Astrocyte (in vitro differentiated cells and primary cell): ENCODE measurements at places on chromosomes 16 and 17. TPM values are rescaled to one million over a fixed set of nuclear protein-coding genes. Genes with fewer than 3 reads are reported as not detected.

- DNase-seq = no peak
Measured at GRCh38 chr16:89187770-89188392, 12.5 kb downstream of the SLC22A31 start.

- DNase-seq = no peak
Measured at GRCh38 chr16:2834968-2835367, 4.9 kb downstream of the ZG16B start.

DNA sequence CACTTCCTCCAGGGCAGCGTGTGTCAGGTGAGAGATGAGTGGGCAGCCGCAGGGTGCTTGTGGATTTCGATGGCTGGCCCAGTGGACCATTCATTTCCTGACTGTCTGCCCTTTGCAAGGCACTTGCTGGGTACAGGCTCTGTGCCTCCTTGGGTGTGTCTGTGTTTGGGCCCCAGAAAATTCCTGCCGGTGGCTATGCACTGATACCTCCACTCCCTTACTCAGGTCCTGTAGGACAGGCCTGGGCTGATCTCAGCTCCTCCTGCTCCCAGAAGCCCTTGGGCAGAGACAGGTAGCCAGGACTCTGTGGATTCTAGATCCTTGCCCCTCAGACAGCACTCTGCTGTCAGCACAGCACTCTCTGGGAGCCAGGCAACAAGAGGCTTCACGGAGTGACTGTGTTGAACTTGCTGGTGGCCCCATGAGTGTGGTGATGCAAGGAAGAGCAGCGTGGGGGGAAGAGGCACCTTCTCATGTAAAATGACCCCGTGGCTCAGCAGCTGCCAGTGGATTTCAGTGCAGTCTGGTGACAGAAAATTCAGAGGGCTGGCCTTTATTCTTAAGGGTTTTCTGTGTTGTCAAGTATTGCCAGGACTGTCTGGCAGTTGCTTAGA lies 29.0 kb downstream of the PGS1 start:
- no peak for DNase-seq

DNA sequence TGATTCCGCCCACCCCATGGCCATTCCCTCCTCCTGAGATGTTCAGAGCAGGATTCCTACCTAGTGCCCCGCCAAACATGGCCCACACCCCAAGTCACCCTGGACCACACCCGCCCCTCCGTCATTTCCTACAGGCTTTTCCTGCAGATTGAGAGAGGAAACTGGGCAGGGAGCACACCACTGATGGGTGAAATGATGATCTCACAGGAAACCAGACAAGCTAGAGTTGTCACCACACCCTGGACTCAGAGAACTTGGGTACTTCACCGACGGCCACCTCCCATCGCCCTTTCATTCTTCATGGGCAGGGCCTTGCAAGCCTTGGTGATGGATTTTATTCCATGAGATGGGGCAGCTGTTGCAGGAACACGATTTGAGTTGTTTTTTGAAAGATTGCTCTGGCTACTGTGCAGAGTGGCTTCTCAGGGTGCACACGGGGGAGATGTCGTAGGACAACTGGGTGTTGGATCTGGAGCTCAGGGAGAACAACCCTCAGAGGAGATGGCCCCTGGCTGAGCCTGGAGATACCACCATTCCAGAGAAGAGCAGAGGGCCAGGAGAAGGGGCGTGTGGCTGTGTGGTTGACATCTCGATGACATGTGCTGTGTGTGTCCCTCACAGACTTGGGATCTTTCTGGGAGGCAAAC lies 7.4 kb upstream of the B9D1 start:
- DNase-seq = no peak

- peak; percentile 57 for DNase-seq
Measured at GRCh38 chr17:75983501-75984181, 4.6 kb downstream of the TEN1 start.

The SSTR5 gene
- not detected in 2 replicates for total RNA-seq

- DNase-seq = peak; percentile 2
Measured at GRCh38 chr16:15703029-15703736, 53.1 kb downstream of the NDE1 start.

DNA sequence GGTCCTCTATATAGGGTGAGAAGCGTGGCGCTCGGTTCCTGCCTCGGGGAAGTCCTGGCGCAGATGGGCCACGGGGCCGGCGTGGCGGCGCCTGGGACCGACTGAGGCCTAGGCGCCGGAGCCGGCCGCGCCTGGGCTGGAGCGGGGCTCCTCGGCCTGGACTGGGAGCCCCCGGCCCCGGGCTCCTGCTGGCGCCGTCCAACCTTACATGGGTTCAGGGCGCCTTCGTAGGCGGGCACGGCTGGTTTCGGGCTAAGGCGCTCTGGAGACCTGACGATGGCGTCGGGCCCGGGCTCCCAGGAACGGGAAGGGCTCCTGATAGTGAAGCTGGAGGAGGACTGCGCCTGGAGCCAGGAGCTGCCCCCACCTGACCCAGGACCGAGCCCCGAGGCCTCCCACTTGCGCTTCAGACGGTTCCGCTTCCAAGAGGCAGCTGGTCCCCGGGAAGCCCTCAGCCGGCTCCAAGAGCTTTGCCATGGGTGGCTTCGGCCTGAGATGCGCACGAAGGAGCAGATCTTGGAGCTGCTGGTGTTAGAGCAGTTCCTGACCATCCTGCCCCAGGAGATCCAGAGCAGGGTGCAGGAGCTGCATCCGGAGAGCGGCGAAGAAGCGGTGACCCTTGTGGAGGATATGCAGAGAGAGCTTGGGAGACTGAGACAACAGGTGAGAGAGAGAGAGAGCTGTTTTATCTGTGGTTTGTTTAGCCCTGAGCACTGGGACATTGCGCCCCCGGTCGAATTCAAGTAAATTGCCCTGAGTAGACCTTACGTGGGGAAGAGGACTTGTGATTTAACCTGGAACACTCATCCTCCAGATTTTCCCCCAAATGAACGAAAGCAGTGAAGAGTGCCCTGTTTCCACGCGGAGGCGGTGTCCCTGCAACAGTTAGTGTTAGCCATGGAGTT lies 504 bp downstream of the ZNF263 start:
- DNase-seq = no peak

DNA sequence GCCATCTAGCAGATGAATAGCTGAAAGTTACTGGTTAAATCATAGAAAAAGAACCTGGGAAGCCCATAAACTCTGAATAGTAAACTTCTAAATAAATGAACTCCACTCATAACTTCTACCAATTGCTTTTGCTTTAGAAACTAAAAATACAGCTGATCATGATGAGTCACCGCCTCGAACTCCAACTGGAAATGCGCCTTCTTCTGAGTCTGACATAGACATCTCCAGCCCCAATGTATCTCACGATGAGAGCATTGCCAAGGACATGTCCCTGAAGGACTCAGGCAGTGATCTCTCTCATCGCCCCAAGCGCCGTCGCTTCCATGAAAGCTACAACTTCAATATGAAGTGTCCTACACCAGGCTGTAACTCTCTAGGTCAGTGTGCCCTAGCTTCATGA lies 9.7 kb downstream of the KAT7 start:
- no peak for DNase-seq

DNA sequence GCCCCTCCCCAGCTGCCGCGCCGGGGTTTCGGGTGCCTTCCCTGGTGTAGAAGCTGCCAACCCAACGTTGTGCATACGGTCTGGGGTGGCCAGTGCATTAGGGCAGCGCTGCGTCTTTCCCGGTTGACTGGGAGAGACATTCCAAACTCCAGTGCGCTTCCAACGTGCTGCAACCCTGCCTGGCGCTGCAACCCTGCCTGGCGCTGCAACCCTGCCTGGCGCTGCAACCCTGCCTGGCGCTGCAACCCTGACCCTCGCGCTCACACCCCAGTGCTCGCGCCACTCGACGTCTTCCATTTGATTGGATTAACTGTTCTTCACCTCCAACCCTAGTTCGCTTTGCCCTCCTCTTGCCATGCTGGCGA lies 488 bp upstream of the HAP1 start:
- DNase-seq = no peak

DNA sequence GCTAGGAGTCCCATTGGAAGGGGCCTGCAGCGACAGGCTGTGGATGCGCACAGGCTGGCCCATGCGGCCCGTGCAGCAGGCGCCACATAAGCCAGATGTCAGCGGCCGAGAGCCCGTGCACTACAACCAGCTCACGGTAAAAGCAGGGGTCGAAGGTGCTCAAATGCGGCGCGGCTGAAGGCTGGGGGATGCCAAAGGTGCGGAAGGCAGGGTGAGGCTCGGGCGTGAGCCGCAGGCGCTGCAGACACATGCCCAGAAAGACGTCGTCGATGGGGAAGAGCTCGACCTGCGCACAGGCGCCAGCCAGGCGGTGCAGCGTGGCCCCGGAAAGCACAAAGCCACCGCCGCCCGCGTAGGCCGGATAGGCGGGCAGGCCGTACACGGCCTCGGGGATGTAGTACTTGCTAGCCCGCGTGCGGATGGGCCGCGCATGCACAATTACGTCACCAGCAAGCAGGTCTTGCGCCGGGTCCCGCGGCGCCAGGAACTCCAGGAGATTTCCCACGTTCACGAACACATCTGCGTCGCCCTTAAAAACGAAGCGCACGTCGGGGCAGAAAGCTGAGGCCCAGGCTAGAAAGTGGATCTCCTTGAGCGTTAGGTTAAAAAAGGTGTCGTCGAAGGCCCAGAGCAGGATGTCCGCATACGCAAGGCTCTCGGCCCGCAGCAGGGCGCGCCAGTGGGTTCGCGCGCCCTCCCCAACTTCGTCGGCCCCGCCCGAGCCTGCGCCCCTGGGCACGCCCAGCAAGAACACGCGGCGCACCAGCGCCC lies 1.3 kb downstream of the B3GNT9 start:
- DNase-seq = no peak

DNA sequence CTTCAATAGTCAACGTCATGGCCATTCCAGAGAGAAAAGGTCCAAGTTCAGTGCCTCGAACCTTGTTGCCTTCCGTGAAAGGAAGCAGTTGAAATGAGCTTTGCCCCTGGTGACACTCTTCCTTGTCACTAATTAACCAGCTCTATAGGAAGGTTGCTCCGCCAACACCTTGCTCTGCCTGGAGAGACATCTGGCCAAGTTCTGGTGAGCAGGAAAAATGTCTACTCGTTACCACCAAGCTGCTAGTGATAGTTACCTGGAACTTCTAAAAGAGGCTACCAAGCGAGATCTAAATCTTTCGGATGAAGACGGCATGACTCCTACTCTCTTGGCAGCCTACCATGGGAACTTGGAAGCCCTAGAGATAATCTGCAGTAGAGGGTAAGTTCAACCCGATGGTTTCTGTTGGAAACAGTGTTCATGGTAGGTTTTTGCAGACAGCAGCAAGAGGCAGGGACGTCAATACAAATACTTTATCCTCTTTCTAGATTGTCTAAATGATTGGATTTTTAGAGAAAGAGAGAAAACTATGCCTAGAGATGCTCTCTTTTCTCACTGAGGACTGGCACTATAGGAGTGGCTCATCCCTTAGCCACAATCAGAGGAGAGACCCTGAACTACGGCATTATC lies at the start of gene ANKS4B:
Gene ANKS4B, plus strand, starts transcription at position 179 of the 630 bp plus-strand sequence. Its CDS starts 39 bp downstream, at position 218.
- DNase-seq = no peak

GRCh38 chr17:16866436-16866835 lies 105.5 kb downstream of the TNFRSF13B start:
- DNase-seq = no peak

GRCh38 chr16:56632156-56632847 lies at the start of gene MT1M:
TSS of gene MT1M (plus strand) at chr16:56632659. CDS start at chr16:56632732, 73 bp downstream.
- DNase-seq = no peak

- DNase-seq = peak; percentile 85
Measured at GRCh38 chr16:12017558-12017957, 41.0 kb downstream of the SNX29 start.

DNA sequence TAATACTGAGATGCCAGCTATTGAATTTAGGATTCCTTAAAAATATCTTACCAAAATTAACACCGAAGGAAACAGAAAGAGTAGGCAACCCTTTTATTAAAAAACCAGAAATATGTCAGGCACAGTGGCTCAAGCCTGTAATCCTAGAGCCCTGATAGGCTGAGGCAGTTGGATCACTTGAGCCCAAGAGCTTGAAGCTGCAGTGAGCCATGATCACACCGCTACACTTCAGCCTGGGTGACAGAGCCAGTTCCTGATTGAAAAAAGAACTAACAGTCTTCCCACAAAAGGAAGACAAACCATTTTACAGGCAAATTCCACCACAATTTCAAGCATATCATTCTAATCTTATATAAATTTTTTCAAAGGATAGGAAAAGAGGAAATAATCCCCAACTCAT lies 15.6 kb downstream of the SLFN12 start:
- no peak for DNase-seq

The MCRIP1 gene
- total RNA-seq = 106 and 113 TPM in 2 replicates

DNA sequence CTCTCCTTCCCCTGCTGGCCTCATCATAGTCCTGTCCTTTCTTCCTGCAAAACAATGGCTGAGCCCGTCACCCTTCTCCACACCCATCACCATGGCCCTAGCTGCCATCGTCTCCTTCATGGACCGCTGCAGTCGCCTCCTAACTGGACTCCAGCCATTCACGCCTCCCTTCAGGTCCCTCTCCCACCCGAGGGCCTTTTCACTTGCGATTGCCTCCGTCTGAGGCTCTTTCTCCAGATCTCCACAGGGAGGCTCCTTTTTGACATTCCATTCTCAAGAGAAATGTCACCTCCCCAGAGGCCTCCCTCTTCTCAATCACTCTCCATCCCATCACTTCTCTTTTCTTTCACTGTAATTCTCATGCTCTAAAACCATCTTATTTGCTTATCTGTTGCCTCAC lies 23.5 kb downstream of the GSG1L start:
- DNase-seq = no peak

DNA sequence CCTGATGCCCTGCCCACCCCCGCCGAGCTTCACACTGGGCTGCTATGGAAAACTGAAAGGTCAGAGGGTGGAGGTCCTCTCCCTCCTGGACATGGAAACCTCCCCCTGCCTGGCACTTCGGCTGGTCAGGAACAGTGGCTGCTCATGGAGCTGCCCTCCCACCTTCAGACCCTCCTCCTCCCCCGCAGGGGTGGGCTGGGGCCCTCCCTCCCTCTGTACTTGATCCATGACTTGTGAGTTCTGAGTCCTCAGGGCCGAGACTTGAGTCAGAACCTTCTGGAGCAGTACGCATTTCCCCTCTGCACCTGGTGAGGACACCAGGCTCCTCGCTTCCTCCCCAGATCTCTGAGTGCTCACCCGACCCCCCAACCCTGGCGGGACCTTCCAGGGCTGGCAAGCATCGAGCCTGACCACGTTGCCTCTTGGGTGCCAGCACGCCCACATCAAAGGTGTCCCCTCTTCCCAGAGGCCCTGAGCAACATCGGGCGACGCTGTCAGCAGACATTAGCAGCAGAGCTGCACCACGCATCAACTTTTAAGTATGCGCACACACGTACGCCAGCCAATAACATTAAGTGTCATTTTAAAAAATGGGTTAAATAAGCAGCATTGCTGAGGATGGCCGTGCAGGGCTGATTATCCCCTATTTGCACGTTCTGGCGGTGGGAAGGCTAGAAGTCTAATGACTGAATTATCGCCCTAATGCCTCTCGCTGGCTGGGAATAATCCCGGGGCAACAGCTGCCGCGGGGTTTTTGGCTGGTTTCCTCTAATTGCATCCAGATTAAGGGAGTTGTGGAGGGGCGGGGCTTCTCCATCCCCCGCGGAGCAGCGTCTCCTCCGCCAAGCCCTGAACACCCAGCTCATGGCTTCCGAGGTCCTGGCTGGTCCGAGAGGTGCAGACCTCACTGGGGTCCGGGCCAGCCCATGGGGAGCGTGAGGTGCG lies 98.0 kb downstream of the TBC1D16 start:
- no peak for DNase-seq
